ENCODE measurements at places on chromosomes 11 and 22.

DNA sequence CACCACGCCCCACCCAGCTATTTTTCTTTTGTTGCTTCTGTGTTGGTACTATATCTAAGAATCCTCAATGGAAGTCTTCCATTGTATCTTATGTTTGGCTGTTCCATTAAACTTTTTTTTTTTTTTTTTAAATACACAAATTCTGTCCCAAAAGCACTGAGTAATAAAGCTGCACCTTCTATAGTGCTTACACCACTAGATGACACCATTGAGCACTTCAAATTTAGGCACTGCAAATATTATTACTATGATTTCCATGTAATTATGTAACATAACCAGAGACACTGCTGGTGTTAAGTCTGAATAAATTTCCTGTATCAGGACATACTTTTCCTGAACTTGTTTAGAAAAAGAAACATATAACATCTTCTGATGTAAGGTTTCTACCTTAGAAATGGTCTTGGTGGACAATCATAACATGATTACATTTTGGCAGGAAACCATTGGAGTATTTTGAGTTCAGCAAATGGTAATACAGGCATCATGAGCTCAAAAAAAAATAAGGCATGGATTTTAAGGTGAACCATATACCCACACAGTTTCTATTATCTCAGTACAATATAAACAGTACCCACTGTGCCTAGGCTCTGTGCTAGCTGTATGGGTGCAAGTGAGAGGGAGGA, 110.5 kb downstream of the ATG16L2 start:
- peak; percentile 13 for DNase-seq

DNA sequence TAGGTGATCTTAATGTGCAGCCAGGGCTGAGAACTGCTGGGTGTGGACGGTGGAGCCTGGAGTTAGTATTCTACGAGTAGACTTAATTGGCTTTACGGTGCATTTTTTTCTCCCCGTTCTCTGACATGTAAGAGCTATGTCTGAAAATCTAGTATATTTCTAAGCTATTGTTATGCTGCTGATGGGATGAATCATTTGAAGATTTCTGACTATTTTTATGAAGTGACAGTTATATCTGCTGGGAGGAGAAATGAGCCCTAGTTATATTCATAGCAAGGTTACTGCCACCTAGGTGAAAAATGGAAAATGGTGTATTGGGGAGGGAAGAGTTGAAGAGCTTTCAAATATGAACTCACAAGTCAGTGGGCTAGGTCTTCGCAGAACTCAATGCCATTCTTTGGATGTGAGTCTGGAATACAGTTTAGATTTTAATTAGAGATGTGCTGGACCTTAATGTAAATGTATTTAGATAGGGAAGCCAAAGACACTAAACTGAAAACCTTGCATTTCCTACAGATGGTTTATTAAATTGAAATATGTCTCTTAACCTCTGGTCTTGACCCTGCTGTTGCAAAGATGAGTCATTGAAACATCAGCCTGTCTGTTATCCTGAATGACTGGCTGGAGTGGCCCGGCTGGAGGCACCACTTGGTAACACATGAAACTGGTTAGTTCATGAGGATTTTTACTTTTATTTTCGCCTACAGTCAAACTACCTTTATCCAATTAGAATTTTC, 293.7 kb downstream of the DDX10 start:
- no peak for DNase-seq

GRCh38 chr22:35071784-35072183, 5.8 kb downstream of the ISX start:
- DNase-seq = no peak

- no peak for DNase-seq
These were observed 60.1 kb downstream of the ARFGAP3 start for GRCh38 chr22:42797011-42797410.

DNA sequence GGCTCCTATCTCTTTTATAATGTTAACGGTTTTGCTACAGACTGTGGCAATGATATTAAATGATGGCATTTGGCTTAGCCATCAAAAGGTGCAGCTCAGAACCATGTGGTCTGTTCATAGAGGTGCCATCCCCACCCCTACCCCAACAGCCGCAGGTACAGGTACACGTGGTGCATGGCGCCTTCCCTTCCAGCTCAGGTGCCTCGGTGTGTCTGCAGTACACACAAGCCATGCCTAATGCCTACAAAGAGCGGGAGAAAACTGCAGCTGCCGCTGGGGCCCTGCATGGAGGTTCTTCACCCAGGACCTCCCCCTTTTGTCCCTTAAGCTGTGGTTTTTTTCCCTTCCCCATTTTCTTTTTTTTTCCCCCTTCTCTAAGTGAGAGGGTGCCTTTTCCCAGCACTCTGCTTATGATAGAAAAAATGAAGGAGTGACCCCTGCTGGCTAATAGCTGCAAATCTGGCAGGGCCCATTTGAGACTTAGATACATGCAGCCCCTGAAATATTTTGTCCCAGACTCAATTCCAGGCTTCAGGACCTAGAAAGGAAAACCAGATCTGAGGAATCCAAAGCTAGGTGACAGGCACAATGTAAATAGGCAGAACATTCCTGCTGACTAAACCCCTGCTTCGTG, 6.5 kb downstream of the OR52M1 start:
- DNase-seq = no peak

DNA sequence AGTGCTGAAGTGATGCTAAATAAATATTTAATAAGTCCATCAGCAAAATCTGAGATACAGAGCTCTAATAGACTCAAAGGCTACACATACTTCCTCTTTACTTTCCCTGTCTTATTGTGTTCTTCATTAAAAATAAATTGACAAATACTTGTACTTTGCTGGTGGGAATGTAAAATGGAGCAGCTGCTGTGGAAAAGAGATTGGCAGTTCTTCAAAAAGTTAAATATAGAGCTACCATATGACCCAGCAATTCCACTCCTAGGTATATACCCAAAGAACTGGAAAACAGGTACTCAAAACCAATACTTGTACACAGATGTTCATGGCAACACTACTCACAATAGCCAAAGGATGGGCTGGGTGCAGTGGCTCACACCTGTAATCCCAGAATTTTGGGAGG, 76.0 kb downstream of the RBFOX2 start:
- no peak for DNase-seq

DNA sequence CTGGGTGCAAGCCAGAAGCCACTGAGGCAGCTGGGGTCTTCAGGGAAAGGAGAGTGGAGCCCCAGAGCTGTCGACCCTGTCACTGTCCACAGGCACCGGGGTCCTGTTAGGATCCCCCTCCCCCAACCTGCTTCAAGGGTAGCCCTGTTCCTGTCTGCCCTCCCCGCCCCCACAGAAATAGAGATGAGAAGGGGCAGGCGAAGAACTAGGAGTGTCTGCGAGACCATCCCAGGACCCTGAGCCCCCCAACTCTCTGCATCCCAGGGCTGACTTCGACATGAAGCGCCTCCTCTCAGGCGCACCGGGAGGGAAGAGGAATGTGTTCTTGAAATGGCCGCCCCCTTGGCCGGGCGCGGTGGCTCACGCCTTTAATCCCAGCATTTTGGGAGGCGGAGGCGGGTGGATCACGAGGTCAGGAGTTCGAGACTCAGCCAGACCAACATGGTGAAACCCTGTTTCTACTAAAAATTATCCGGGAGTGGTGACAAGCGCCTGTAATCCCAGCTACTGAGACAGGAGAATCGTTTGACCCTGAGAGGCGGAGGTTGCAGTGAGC, 607 bp upstream of the ZNF70 start:
- DNase-seq = no peak

- peak; percentile 3 for DNase-seq
These were observed 102.1 kb downstream of the ARHGAP32 start for GRCh38 chr11:129090056-129090455.

DNA sequence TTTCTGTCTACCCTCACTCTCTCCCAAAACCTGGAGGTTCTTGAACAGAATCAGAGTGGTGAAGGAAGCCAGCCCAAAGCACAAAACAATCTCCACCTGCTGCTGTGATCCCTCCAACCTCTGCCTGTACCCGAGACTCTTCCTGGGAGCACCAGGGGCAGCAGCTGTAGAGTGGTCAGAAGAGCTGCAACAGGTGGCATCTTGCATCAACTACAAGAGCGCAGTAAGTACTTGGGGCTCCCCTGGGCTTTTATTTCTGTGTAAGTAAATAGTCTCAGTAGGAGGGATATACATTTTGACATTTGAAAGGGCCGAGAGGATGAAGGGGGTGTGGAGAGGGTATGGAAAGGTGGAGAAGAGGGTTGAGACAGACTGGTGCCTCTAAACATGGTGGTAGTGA, 8.3 kb upstream of the UBQLNL start:
- DNase-seq = no peak

GRCh38 chr11:104432981-104433380, 269.0 kb upstream of the PDGFD start:
- DNase-seq = no peak

DNA sequence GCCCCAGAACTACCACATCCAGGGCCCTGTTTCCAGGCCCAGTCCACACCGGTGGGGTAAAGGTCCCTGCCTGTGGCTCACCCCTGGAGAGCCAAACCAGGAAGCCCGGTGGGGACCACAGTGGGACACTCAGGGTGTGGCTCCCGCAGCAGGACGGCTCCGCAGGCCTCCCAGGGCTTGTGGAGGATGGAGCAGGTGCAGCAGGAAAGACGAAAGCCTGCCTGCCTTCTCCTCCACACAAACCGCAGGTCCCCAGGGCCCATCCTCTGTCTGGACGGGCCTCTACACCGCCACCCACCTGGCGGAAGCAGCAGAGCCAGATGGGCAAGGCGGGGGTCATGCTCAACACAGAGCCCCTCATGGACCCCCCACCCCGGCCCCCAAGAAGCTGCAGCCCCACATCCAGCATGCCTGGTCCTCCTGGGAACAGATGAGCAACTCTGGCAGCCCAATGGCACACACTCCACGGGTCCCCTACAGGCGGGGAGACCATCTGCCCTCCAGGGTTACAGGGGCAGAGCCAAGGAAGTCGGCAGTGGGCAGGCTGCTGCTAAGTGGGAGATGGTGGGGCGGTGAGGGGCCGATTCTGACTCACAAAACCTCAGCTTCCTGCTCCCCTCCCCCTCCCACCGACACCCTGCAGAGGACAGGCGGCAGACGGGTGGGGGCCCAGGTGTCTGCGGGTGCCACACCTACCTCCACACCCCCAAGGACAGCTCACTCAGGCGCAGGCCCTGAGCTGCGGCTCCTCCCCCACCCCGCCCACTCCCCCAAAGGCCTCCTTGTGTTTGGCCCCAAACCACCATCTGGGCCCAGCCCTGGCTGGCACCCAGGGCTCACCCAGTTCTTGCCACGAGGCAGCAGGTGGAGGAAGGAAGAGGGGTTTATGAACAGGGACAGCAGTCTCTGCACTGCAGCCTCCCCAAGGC, 5.2 kb downstream of the SBF1 start:
- no peak for DNase-seq

DNA sequence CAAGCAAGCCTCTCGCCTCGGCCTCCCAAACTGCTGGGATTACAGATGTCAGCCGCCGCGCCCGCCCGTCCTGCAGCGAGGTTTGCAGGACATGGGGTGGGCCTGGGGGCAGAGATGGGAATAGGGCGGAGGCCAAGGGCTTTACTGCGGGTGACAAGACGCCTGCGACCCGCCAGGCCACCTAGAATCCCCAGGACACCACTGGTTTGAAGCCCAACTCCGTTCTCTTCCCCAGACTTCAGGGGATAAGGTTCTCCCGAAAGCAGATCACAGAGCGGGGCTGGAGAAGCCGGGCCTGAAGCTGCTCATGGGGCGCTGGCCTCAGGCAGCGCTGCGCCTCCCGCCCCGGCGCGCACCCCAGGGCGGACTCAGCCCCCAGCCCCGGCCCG, 354 bp downstream of the POLR2L start:
- no peak for DNase-seq

DNA sequence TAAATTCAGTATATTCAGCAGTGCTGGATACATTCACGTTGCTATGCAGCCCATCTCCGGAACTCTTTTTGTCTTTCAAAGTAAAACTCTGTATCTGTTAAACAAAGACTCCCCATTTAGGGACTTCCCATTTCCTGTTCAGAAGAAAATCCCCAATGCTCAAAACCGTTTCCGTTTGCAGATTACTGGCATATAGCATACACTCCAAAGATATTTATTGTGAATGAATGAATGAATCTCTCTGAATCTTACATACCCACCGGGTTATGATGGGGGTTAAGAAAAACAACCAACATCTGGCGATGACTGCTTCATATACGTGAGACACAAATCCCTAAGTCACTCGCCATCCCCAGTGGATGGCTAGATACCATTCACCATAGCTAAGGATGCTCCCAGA, 1.6 kb downstream of the THY1 start:
- DNase-seq = no peak

DNA sequence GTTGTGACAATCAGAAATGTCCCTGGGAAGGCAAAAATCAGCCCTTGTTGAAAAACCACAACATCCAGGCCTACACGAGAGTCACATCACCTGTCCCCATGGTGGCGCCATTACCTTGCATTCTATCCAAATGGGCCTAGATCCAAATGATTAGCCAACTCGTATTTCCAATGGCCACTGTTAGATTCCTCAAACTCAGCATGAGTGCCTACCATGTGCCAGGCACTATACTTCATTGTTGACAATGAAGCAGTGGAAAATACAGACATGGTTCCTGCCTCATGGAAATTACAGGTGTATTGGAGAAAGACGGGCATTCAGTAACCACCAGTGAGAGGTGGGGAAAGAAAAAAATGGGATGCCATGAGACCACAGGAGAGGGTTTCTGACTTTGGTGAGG, 29.8 kb upstream of the CREB3L1 start:
- DNase-seq = no peak

DNA sequence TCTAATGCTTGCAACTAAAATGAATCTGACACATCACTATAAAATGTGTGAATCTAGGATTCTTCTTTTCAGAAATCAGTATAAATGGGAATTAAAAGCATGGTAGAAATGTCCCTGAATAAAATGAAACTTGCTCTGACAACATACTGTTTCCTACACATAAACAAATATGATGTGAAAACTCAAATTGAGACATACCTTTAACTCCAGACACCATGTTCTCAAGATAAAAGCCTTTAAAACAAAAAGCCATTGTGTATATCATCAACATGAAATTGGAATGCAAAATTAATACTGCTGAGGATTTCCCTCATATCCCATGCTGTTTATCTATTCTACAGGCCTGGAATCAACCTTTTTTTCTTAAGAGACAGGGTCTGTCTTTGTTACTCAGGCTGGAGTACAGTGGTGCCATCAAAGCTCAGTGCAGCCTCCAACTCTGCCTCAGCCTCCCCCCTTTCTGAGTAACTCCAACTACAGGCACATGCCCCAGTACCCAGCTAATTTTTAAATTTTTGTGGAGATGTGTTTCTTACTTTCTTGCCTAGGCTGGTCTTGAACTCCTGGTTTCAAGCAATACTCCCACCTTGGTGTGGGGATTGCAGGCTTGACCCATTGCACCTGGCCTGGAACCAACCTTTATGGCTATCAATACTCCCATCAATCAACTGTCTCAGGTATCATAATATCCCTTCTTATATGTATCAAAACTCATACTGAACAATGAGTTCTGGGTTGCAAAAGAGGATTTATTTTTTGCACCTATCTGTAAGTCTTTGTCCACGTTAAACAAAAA, 6.7 kb downstream of the TAF1D start:
- DNase-seq = no peak

DNA sequence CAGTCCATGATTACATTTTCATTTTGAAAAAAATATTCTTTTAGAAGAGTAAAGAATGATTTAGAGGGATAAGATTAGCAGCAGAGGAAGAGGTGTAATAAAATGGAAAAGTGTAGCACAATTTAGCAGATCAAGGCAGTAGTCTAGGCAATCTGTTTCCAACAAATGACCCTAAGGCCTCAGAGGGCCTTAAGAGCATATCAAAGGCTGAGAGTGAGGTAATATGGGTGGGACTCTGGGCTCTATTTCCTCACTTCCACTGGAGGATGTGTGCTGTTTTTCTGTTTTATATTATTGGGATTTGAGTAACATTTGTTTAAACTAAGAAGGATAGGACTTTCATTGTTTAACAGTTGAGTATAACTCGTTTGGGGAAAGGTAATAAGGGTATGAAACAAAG, 28.8 kb downstream of the CCDC81 start:
- DNase-seq = no peak

Measured in GM04503 (cell line).